ENCODE measurements at places on chromosomes 1 and 21. TPM values are rescaled to one million over a fixed set of nuclear protein-coding genes. Genes with fewer than 3 reads are reported as not detected.

DNA sequence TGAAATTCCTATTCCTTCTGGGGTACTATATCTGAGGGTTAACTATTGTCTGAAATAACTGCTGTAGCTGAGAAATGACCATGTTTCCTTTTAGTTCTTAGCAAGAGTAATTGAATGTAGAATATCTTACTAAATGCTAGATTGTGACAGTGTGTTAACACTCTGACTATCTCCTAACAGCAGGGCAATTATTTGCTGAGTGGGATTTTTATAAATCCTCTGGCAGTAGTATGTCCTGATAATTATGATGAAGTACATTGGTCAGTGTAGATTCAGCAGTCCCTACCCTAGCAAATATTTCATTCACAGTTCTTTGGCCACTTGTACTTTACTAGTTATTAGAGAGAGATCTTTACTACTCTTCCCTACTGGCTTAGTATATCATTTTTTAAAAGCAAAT, 138.6 kb downstream of the SPATA17 start:
- DNase-seq, result no peak

GRCh38 chr1:226634611-226635246, 86.2 kb downstream of the STUM start:
- DNase-seq, result peak; percentile 27

The F13B gene
- not detected for total RNA-seq

GRCh38 chr1:208183977-208184911, 59.9 kb downstream of the PLXNA2 start:
- peak; percentile 83 for DNase-seq

DNA sequence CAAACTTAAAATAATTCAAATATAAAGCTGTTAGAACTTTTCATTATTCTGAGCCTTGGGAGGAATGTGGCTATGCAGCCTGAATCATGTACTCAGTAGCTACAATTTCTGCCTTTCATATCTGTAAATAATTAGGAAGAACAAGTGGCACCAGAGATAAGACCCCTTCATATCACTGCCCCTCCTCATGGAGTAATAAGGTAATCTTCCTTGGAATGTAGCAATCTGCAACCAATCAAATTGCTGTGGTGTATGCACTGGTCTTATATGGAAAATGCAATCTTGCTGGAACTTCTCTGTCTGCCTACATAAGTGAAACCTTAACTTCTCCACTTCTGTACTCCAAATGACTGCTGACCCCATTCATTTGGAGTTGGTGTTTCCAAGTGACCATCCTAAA, 104.4 kb upstream of the VANGL1 start:
- no peak for DNase-seq

- DNase-seq, result no peak
Measured at GRCh38 chr21:33544451-33545195, 1.8 kb downstream of the SON start.

The CNIH3 gene
- total RNA-seq, result 1.5 TPM

The PLEKHA6 gene
- total RNA-seq, result 131 TPM

- DNase-seq, result no peak
Measured at GRCh38 chr21:46515109-46515508, 56.4 kb downstream of the DIP2A start.

DNA sequence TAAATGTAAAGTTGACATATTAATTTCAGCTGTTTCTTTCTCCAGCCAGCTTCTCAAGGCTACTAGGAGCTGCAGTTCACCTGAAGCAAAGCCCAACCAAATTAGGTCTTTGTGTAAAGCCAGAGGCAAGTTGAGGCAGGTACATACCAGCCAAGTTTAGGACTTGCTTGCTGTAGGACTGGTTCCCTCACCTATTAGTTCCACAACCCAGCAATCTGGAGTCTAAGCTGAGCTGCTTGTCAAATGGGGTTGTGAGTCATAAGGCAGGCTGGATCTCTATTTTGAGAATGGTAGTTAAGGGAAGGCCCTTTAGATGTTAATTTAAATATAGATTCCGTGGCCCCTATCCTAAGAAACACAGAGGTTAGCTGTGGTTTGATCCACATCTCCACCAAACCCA, 7.6 kb upstream of the FLG2 start:
- no peak for DNase-seq

- no peak for DNase-seq
Measured at GRCh38 chr1:29903548-29904166, 667.3 kb downstream of the PTPRU start.

- peak; percentile 76 for DNase-seq
Measured at GRCh38 chr1:223720971-223721591, 8.7 kb downstream of the CAPN2 start.

GRCh38 chr21:45328198-45329091, 40.8 kb upstream of the POFUT2 start:
- DNase-seq, result no peak

The OR14K1 gene
- total RNA-seq, result not detected

The ADCY10 gene
- total RNA-seq, result 0.42 TPM

- DNase-seq, result no peak
Measured at GRCh38 chr1:180425952-180426351, 76.4 kb downstream of the ACBD6 start.

The CSF3R gene
- total RNA-seq, result 2.9 TPM

GRCh38 chr1:163657719-163658118, 336.0 kb downstream of the NUF2 start:
- DNase-seq, result no peak

DNA sequence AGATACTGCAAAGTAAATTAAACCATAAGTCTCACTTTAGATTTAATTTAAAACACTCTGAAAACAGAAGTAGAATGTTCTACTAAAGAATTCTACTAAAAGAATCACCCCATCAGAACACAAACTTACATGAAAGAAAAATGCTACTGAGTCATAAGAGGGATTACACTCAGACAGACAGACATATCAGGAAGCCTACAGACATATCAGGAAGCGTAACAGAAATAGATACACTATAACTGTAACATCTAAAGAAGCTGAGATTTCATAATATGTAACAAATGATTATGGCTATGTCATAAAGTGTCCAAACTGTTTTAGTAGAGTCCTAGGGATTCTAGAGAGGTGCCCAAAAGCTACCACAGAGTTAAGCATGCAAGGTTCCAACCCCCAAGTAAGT, 23.9 kb downstream of the FOXJ3 start:
- no peak for DNase-seq

DNA sequence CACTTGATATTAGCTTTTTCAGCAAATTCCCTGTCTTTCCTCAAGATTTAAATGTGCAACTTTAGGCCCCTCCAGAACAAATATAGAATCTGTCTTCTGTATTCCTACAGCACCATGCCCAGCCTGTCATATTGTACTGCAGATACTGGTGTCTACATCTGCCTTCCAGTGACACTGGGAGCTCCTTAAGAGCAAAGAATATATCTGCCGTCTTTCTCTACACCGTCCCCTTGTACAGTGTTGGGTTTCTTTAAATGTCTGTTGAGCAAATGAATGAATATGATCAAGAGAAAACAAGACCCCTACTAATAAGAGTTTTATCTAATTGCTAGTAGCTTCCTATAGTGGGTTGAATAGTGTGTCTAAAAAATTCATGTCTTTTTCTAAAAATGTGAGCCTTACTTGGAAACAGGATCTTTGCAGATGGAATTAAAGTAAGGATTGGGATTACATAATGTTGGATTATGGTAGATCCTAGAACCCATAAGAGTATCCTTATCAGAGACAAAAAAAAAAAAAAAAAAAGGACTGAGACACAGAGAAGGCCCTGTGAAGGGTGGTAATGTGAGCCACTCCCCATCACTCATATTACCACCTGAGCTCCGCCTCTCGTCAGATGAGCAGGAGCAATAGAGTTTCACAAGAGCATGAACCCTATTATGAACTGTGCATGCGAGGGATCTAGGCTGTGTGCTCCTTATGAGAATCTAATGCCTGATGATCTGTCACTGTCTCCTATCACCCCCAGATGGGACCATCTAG, 128.6 kb downstream of the FAF1 start:
- DNase-seq, result no peak

DNA sequence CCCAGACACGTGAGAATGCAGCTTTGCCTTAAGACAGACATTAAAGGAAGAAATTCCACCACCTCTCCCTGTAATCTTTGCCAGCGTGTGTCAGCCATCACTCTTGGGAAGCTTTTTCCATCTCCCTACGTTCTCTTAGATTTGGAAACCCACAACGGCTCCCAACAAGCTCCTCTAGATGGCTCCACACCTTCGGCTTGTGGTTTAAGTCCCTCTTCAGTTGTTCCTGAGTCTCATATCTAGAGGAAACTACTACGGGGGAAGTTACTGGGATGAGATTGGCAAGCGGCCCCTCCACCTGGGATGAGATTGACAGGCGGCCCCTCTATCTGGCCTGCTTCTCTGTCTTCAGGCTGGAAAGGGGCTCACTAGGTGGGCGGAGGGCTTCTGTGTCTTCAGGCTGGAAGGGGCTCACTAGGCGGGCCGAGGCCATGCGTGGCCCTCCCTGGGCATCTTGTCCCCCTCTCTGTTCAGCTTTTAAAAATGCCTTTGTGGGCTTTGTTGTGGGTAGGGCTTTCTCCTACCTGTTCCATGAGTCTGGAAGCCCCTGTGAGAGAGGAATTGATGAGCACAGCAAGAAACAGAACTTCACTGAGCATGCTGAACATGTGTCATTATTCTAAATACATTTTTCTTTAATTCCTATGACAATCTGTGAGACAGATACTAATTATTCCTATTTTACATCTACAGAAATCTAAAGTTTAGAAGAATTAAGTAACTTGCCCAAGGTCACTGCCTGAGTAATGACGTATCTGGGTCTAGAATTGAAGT, 670.5 kb downstream of the KIF26B start:
- DNase-seq, result no peak

The HSD3B2 gene
- 16.6 TPM for total RNA-seq

DNA sequence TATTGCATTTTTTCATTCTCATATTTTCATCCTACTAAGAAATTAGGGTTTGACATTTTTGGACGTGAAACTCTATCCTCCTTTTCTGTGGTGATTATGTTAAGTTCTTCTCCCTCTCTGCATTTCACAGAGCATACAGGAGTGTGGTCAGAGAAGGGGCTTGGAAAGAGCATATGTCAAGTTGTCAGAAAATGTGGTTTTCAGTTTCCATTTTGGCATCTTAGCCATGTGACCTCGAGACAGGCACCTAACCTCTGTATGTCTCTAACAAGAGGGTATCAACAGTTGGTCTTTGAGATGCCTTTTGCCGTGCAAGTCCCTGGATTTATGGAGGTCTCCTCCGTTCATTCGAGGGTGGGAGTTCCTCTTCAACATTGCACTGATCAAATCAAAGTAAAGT, 140.7 kb downstream of the CYYR1 start:
- no peak for DNase-seq

The CD53 gene
- total RNA-seq, result 20.8 TPM

The RPS27 gene
- total RNA-seq, result 1,224 TPM

- no peak for DNase-seq
Measured at GRCh38 chr1:55321942-55322341, 106.8 kb upstream of the USP24 start.

The LRRC53 gene
- total RNA-seq, result not detected

GRCh38 chr21:25790122-25790877, 55.5 kb downstream of the GABPA start:
- no peak for DNase-seq

The C1orf115 gene
- 65.8 TPM for total RNA-seq

DNA sequence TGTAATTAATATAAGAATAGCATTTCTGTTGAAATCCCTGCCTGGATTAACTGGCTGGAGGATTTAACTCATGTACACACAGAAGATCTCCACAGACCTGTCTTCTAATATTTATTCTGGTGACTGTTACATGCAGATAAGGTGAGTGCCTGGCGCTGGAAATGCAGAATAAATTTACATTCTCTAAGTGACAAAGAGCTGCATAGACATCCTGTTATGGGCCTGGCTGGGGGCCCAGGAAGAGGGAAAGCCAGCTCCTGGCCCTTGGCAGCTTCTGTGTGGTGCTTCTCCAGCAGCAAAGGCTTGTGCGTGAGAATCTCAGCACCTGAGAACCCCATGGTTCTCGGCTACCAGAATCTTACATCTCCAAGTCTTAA, 446.6 kb downstream of the PTPRU start:
- DNase-seq, result no peak

DNA sequence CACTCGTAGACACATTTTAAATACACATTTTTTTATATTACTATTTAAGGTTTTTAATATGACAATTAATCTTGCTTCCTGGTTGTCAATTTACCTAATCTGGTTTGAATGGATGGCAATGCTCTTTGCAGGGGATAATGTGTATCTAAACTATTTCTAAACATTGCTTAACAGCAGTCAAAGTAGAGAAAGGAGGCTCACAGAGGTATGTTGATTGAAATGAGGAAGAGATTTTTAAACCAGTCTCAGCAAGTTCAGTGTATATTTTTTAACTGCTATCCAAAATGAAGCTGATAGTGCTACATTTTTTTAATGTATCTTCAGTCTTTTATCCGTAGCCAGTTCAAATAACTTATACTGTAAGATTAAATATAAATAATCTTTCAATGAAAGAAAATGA, 17.4 kb downstream of the FMO1 start:
- DNase-seq, result no peak

GRCh38 chr21:30097791-30098190, 68.8 kb downstream of the CLDN17 start:
- DNase-seq, result no peak

- DNase-seq, result no peak
Measured at GRCh38 chr1:175071276-175071943, 3.8 kb downstream of the TNN start.

GRCh38 chr1:236159704-236160539, 17.6 kb downstream of the GPR137B start:
- no peak for DNase-seq

DNA sequence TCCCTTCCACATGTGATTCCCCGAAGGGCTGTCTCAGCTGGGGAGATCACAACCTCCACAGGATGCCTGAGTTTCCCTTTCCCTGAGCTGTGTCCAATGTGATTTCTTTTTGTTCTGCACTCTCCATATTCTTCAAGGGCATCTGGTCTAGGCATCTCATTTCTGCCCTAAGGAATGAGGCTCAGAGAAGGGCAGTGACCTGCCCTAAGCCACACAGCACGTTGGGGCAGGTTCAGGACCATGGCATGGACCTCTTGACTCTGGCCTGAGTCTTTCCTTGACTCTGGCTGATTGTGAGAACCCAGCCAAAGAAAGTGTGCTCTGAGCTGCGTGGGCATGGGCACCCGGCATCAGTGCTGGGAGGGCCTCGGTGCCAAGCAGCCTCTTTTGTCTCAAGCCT, 590.3 kb downstream of the PTPRU start:
- no peak for DNase-seq

The HPDL gene
- total RNA-seq, result 3.6 TPM

- DNase-seq, result no peak
Measured at GRCh38 chr1:230222678-230223077, 155.6 kb downstream of the GALNT2 start.

GRCh38 chr1:58884706-58885661, 101.1 kb upstream of the JUN start:
- DNase-seq, result peak; percentile 74

DNA sequence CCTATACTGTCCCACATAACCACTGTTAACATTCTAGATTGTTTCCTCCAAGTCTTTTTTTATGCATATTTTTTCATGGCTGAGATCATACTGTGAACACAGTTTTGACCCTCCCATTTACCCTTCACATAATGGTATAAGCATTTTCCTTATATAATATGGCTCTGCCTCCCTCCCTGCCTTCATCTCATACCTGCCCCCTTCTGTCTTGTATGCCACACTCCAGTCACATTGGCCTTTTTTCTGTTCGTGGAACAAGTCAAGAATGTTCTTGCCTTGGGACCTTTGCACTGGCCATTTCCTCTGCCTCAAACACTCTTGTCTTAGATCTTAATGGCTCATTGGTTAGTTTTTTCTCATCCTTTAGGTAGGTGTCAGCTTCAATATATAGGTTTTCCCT, 24.3 kb upstream of the ELAVL4 start:
- no peak for DNase-seq

Data from left colon (tissue), 2 donors.